ENCODE measurements at places on chromosomes 6 and 20.
A peak's percentile ranks its signal among the peaks of the same experiment; 100 is the strongest.

GRCh38 chr20:32018269-32019155 is 8.3 kb downstream of the CCM2L start:
- DNase-seq, result peak; percentile 15

DNA sequence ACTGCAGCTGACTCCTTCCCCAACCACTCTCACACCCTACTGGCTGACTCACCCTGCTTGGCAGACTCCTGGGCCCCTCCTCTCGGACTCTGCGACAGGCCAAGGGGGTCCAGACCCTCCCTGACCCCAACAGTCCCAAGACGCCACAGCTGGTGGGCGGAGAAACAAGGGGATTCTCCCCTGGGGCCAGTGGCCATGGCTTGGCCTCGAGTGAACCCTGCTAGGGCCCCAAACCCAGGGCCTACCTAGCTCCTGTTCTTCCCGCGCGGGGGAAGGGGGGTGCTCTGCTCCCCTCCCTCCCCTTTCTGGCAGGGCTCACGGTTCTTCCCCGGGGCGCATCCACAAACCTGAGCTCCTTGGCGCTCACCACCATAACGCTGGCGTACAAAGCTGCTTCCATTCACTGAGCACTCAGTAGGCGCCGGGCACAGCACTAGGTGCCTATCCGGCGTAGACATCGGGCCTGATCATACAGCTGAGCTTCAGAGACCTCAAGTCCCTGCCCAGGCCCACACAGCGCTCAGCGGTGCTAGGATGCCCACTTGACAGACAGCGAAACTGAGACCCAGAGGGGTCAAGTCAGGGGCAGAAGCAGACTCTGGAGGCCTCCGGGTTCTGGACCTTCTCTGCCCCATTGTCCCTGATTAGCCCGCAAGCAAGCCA is 597 bp downstream of the ADA start:
- DNase-seq, result no peak

DNA sequence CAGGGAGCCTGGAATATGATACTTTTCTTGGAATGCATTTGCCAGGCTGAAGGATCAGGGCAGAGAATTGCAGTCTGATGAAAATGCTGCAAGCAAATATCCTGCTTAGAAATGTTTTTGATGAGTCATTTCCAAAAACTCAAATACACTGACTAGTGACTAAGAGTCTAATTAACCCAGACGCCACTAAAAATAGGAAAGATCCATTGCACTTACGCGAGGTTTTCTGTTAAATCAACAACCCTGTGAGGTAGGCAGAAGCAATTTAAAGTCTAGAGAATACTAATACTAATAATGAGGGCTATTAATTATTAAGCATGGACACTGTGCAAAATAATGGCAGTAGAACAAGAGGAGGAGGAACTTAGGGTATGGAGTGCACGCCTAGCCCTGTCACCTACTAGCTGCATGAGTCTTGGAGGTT is 130.1 kb upstream of the DOK5 start:
- DNase-seq, result peak; percentile 16

GRCh38 chr6:46368169-46368536 is 123.1 kb downstream of the RCAN2 start:
- no peak for DNase-seq

DNA sequence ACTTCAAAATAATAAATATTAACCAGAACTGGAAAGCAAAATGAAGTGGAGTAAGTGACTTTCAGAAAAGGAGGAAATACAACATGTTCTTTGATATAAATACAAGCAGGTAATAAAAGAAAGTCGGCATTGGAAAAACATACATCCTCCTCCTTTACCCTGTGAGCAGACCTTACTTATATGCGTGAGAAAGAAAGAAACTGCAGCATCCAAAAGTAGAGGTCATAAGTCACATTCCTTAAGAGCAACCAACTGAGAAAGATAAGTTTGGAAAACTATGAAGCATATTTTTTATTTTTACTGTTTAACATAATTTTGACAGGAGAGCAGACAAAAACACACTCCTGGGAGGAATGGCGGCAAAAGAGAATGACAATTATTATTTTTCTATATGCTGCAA is 155.5 kb downstream of the HACE1 start:
- DNase-seq, result no peak

GRCh38 chr6:8881663-8882062 is 446.3 kb upstream of the SLC35B3 start:
- no peak for DNase-seq

DNA sequence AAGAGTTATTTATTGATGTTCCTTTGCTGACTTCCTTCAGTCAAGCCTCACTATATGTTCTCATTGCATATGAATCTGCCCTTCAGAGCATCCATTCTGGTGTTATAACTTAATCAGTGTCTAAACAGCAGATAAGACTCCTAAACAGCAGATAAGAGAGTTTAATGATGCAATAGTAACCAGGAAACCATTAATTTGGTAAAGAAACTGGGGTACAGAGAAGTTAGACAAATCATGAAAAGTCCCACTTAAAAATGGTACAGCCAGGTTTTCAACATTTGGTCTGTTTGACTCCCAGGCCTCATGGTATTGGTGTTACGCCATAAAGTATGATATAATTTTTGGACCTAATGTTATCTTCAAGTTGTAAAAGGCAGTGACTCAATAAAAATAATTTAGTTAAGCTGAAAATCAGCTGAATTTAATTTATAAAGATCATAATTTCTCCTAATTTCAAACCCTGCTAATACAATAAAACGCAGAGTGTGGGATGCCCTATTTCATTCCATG is 127.4 kb upstream of the DST start:
- DNase-seq, result no peak

- DNase-seq, result peak; percentile 29
Observed at GRCh38 chr6:63923139-63923739, 287.6 kb downstream of the PHF3 start.

GRCh38 chr6:129497481-129498441 is 212.2 kb downstream of the ARHGAP18 start:
- DNase-seq, result no peak

- no peak for DNase-seq
Observed at GRCh38 chr6:170376386-170377043, 70.0 kb downstream of the FAM120B start.

DNA sequence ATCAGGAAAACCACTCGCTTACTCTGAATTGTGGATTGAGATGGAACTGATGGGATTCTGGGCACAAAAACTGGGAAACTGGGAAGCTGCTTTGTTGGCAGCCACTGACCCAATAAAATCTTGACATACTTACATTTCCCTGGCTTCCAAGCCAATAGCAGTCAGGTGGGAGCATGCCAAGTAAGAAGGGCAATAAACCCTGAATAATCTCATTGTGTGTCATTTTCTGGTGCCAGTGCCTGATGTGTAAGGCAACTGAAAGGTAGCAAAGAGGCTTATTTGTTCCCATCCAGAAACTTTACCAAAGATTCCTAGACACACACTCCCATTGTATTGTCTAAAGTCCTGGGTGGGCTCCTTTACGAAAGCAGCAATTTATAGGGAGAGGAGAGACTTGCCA is 93.2 kb downstream of the TBX18 start:
- no peak for DNase-seq

GRCh38 chr20:9392892-9393857 is 121.2 kb upstream of the LAMP5 start:
- DNase-seq, result no peak

DNA sequence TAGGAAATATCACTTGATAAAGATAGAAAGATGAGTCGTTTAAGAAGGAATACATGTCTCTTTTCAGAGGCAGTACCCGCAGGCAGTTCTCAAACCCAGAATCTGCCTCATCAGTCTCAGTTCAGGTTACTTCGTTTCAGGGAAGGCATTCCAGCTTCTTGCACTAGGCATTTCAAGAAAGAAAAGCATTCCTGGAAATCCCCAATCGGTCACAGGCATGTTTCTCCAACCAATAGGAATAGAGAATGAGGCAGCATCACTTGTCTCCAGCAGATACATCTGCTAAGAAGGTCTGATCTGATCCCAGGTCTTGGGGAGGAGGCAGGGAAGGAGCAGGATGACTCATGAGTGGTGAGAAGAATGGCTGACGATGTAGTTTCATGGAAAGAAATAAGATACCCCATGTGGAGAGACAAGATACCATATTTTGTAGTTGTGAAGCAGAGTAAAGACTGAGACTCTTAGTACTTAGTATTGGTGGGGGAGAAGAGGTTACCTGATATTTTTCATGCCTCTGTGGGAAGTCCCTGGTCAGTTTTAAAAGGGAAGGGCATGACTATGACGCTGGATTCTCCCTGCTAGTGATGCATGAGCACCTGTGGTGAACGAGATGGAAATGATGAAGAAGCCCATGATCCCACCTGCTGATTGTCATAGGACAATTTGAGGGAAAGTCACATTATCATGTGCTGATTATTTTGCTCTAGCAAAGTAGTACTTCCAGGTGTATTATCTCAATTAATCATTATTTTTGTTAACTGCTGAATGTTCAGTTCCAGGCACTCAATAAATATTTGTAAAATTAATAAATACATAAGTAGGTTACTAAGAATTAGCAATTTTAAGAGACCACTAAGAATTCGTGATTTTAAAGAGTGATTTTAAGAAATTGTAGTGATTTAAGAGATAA is 20.3 kb upstream of the HLA-DRB1 start:
- DNase-seq, result peak; percentile 95

DNA sequence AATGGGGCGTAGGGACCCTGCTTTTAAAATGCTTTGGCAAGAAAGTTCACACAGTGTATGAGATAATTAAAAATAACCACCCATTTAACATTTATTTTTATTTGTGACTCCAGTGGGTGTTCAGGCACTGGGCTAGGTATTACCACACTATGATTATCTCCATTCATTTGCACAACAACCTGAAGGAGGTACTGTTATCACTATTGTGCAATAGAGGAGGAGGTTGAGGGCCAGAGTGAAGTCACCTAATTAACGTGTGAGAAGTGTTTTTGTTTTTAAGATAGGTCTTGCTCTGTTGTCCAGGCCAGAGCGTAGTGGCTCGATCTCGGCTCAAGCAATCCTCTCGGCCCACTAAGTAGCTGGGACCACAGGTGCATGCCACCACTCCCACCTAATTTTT is 29.2 kb downstream of the MAK start:
- no peak for DNase-seq

DNA sequence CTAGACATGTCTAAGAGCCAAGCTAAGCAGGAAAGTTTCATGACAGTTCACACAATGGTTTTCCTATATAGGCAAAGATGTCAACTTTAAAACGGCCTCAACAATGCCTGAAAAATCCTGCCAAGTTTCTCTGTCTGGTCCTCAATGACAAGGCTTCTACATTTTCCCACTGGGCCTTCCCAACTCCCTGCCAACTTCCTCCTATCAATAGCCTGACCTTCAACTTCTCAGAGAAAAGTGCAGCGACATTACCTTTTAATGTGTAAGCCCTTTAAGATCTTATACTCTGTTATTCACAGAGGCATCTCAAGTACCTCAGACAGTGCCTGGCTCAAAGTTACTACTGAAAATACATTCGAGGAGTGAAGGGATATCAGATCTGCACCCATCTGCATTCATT is 56.2 kb upstream of the BTBD3 start:
- DNase-seq, result no peak

DNA sequence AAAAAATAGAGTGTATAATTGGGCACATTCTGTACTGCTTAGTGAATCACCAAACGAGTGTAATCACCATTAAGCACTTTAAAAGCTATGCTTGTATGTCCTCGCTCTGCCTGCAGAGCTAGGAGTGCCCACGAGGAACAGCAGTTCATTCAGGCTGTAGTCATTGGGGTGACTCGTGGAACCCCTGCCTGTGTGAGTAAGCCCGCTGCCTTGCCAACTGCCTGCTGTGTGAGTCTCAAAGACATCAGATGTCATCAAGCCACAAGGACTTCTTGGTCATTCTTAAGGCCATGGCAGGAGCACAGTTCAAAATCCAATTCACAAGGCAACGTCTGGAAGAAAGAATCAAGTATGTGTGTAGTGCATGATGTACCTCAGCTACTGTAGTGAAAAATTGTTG is 60.4 kb downstream of the FOXO3 start:
- DNase-seq, result no peak

DNA sequence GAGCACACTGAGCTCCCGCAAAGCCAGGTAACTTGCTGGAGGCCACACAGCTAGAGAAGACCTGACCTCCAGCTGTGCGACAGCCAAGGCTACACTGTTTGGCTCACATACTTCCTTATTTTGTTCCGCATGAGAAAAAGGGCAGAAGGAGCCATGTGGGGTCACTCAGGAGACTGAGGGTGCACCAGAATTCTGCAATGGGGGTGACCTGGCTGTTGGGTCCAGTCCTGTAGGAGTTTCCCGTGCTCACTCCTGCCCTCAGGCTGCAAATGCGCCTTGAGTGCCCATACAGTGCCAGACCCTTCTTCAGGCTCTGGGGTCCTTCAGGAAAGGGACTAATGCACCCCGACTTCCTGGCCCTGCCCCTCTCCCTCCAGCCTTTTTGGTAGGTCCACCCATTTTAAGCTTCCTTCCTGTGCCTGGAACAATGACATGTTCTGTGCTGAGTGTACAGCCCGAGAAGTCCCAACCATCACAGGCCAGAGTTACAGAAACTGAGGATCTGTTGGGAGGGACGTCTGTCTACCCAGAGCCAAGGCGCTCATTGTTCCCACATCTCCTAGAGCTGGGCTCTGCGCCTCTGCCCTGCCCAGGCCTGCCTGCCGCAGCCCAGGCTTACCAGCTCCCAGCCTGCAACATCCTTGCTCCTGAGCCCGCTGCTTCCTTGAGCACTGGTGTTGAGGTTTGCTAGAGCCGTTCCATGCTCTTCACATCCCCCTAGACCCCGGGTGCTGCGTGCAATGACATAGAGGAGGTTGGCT is 33.5 kb upstream of the CD93 start:
- no peak for DNase-seq

DNA sequence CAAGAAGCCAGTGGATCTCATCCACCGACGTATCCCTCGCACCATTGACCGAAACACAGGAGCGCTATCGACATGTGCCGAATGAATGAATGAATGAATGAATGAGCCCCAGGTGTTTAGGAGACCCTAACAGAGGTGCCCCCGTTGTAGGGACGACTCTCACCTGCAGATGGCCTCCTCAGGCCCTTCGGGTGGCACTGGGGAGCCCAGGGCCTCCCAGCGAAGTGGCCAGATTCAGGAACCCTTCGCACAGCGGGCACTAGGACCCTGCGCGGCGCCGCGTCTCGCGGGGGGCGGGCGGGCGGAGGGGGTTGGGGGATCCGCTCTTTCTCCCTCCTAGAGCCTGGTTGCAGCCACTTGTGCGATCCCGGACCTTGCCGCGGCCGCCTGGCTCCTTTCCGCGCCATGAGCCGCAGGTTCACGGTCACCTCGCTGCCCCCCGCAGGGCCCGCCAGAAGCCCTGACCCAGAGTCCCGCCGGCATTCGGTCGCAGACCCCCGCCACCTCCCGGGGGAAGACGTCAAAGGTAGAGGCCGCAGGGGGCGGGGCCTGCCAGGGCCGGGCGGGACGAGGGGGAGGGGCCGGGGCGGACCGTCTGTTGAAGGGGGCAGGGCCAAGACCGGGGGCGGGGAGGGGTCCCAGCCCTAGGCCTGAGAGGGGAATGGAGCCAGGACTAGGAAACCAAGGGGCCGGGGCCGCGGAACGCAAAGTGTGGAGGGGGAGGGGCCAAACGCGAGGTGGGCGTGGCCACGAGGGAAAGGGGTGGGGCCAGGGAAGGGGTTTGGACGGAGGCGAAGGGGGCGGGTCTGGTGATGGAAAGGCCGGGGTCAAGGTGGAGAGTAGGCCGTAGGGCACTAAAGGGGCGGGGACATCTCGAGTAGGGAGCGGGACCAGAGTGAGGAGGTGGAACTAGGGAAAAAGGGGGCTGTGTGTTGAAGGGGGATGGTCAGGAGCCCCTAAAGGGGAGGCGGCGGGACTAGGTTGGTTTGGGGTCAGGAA is 7.4 kb upstream of the SLC12A5 start:
- DNase-seq, result no peak

GRCh38 chr20:19828232-19828631 is 70.2 kb downstream of the RIN2 start:
- DNase-seq, result no peak

- DNase-seq, result no peak
Observed at GRCh38 chr6:113823916-113824315, 33.2 kb upstream of the MARCKS start.

- no peak for DNase-seq
Observed at GRCh38 chr6:150638765-150639164, 39.1 kb downstream of the PLEKHG1 start.

Measured in CD4-positive, CD25-positive, alpha-beta regulatory T cell (primary cell).